ENCODE measurements at places on chromosomes 5 and 9.

DNA sequence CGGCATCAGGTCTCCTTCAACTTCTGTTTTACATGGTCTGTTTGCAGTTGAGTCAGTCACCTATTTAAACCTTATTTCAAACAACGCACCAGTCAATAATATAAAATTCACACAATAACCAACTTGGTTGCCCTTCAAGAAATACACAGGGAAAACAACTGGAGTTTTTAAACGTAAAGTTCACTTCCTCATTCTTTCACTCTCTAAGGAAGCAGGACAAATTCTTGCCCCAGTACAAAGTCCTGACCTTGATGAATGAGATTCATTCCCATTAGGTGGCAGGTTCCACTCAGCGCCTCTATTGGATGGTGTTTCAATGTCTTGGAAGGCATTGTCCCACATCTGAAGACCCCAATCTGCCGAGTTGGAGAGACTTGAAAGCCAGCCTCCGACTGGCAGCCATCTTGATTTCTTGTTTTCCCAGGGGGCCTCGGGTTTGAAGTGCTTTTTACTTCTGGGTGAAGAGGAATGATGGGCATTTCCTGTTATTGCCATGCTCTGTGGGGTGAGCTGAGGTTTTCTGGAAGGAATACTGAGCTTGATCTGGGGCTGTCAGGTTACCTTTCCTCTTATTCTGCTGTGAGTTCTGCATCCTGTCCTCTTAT lies 105.0 kb downstream of the ACER2 start:
- no peak for DNase-seq

DNA sequence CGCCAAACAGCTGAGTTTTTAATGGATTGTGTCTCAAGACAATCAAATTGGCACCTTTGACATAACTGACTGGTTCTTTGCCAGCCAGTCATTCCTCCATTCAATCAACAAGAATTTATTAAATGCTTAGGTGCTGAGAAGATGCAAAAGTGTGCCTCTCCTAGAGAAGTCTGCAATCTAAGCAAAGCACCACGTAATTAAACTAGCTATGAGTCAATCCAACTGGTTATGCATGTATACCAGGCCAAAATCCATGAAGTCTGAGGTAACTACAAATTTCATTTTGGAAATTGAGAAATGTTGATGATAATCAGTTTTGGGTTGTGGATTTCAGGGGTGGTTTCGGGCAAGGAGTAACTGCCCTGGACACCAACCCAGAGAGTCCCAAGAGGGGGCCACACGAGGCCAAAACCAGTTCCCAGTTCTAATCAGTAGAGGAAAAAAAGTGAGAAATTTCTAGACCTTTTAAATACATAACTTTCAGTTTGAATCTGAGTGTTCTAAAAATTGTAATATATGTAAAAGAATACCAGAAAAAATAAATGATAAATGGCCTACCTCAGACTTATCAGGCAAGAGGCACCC lies 92.6 kb downstream of the EFNA5 start:
- DNase-seq: no peak

- DNase-seq: no peak
These were observed 9.1 kb upstream of the ANKH start for GRCh38 chr5:14880688-14881087.

GRCh38 chr9:135945969-135946368 lies 15.2 kb downstream of the UBAC1 start:
- DNase-seq: no peak

GRCh38 chr5:66322786-66323528 lies 178.9 kb downstream of the SREK1 start:
- DNase-seq: no peak

- no peak for DNase-seq
These were observed 10.1 kb downstream of the MYMK start for GRCh38 chr9:133514460-133515239.

- DNase-seq: no peak
These were observed 254.7 kb upstream of the SLC30A5 start for GRCh38 chr5:68839019-68839552.

GRCh38 chr9:91419222-91420191 lies 4.1 kb downstream of the NFIL3 start:
- peak; percentile 19 for DNase-seq

DNA sequence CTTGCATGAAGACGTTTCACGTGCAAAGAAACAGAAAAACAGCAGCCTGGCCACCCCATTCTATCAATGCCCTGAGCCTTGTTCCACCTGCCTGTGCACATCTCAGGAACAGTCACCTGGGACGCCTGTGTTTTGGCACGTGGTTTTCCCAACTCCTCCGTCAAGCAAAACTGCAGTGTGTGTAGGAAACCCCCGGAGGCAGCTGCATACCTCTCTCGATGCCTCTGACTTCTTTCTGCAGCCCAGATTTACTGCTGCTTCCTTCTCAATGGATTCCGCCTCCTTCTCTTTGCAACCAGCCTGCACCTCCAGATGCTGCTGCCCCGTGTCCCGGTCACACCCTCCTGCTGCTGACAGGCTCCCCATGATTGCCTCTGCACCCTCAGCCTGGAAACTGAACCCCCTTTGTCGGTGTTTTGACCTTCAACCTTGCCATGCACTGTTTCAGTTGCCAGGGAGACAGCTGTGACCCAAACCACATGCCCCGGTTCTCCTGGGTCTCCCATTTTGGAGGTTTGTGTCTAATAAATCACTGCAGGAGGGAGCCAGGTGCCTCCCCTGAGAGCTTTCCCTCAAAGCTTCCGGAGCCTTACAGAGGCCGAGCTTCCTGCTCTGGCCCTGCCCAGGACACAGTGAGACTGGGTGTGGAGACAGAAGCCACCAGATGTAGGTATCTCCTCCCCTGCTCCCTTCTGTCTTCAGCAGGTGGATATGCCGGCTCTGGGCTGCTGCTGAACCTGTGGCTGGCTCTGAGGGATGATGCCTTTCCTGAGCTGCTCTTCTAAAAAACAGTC lies 395.5 kb upstream of the IRX1 start:
- no peak for DNase-seq

- DNase-seq: no peak
These were observed 586.9 kb downstream of the RAB3C start for GRCh38 chr5:59169768-59170150.

GRCh38 chr5:106822851-106823250 lies 847.9 kb downstream of the EFNA5 start:
- DNase-seq: no peak

GRCh38 chr5:72503888-72504491 lies 3.2 kb downstream of the ZNF366 start:
- peak; percentile 36 for DNase-seq

DNA sequence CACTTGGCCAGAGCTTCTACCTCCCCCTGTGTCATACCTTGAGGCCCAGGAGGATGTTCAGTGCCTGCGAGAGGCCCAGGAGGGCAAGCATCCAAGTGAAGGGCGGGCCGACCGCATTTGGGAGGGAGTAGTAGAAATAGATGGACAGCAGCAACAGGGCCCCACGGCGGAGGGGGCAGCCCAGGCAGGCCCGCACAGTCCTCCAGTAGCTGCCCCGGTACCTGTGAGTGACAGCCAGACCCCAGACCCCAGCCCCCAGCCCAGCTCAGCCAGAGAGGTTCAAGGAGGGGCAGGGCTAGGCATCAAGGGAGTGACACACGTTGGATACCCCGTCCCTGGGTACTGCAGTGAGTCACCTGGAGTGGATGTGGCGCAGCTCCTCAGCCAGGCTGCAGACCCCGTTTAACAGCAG lies 1.4 kb downstream of the STING1 start:
- DNase-seq: peak; percentile 71

DNA sequence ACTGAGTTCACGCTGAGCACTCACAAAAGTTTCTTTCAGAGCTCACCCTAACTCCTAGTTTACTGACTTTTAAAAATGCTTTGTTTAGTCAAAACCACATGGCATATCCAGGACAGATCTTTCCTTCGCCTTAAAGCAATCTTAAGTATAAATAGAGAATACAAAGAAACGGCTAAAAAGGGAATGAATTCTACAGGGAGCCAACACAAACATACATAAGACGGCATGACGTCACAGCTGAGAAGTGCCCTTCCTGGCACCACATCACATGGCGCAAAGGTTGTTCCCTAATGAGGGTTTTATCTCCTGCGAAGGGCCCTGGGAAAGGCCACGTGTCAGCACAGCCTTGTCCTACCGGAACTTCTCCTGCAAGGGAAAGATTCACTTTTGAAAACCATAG lies 141.3 kb downstream of the IRX1 start:
- DNase-seq: no peak

GRCh38 chr5:59773294-59773693 lies 120.2 kb downstream of the PDE4D start:
- no peak for DNase-seq

- DNase-seq: no peak
These were observed 200.1 kb downstream of the MCTP1 start for GRCh38 chr5:95084757-95085156.

DNA sequence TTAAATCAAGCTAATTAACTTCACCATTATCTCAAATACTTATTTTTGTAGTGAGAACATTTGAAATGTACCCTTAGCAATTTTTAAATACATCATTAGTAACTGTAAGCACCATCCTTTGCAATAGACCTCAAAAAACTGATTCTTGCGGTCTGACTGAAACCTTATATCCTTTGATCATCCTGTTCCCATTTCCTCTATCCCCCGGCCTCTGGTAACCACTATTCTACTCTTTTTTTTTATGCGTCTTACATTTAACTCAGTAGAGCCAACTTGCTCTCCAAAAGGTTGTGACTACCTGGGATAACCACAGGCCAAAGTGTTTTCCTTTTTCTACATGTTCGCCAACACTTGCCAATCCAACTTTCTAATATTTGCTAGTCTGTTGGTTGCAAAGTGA lies 106.1 kb downstream of the IRX1 start:
- no peak for DNase-seq

- no peak for DNase-seq
These were observed 12.5 kb downstream of the EDIL3 start for GRCh38 chr5:84372066-84372695.

DNA sequence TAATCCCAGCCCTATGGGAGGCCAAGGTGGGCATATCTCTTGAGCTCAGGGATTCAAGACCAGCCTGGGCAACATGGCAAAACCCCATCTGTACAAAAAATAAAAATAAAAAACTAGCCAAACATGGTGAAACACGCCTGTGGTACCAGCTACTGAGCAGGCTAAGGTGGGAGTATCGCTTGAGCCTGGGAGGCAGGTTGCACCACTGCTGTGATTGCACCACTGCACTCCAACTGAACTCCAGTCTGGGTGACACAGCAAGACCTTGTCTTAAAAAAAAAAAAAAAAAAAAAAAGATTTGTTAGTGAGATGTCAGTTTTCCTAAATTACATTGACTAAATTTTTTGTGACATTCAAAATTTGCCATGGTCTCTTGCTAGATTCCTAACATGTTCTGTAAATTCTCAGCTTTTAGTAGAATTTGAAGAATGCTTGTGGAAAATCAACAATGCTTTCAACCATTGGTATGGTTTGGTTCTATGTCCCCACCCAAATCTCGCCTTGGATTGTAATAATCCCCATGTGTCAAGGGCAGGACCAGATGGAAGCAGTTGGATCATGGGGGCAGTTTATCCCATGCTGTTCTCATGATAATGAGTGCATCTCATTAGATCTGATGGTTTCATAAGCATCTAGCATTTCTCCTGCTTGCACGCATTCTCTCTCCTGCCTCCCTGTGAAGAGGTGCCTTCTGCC lies 236.1 kb downstream of the ARRDC3 start:
- DNase-seq: no peak

DNA sequence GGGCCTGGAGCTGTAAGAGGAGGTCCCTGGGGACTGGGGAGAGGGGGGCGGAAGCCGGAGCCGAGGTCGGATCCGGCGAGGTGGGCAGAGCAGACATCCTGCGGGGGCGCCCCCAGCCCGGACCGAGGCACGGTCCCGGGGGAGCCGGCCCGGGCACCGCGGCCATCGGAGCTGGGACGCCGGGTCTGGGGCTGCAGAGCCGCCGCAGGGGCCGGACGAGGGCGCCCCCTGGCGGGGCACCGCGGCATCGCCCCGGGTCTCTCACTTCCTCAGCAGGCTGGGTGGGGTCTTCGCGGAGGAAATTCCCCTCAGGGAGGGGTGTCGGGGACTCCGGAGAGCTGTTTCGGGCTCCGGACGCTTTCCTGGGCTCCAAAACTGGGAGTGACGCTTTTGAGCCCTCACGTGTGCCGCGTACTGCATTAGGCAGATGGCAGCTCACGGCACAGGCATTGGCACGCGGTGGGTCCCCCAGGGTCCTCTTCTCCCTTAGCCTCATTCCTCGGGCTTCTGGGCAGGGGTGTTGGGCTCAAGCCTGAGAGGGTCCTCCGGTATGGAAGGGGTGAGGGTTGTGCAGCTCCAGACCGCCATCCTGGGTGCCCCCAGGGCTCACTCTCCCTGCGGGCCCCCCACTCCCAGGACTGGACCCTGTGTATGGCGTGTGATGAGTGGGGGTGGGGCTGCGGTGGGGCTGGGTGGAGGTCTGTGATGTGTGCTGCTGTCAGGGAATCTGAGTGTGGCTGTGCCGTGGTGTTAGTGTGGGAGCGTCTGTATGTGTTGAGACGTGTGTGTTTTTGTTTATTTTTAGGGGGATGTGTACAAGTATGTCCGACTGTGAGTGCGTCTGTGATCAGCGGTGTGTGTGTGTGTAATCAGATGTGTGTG lies 29.6 kb downstream of the LHX2 start:
- DNase-seq: peak; percentile 88

DNA sequence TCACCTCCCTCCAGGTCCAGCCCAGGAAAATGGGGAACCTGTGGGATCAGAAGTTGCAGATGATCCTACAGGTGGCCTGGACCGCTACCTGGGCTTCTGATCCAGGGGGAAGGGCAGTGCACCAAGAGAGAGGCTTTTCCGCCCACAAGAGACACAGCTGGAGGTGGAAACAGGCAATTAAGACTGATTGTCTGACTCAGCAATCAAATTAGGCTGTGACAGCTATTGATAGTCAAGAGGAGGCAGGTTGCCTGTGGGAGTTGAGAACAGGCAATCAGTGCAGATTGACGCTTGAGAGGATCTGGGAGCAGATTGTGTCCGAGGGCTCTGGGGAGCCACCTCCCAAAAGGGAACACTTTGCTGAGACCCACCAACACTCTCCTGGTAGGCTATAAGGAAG lies 71.1 kb upstream of the SLC44A1 start:
- DNase-seq: no peak

GRCh38 chr9:111957856-111958631 lies 61.4 kb downstream of the UGCG start:
- DNase-seq: no peak

DNA sequence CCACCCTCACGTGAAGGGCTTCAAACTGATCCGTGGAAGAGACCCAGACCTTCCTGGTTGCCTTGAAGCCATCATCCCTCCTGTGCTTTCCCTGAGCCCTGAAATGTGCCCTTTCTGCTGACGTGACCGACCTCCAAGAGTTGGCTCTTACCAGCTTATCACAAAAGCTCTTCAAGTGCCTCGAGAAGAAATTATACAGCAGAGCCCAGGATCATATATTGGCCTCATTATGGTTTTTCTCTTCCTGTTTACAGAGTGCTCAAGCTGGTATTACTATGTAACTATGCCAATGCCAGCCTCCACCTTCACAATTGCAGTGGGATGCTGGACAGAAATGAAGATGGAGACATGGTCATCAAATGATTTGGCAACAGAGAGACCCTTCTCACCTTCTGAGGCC lies 66.0 kb downstream of the AOPEP start:
- no peak for DNase-seq

GRCh38 chr5:80372780-80373179 lies 35.1 kb upstream of the ZFYVE16 start:
- no peak for DNase-seq

GRCh38 chr9:87088621-87089365 lies 141.5 kb upstream of the GAS1 start:
- no peak for DNase-seq

Data from K562 (cell line).